ENCODE measurements at places on chromosomes 5 and 9.

DNA sequence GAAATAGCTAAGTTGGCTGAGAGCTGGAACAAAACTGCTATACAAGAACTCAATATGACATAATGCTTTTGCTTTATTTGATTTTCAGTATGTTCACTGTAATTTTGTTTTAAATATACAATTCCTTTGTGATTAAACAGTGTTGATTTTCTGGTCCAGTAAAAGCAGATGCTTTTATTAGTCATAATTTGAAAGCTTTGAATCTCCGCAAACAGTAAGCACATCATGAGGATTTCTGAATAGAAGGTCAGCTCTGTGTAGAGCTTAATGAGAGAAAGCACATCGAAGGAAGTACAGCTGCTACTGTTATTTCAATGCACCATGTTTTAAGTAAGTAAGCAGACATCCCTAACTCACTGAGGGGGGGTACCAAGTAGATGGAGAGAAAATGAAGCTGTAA, 701.3 kb upstream of the ACO1 start:
- no peak for DNase-seq

DNA sequence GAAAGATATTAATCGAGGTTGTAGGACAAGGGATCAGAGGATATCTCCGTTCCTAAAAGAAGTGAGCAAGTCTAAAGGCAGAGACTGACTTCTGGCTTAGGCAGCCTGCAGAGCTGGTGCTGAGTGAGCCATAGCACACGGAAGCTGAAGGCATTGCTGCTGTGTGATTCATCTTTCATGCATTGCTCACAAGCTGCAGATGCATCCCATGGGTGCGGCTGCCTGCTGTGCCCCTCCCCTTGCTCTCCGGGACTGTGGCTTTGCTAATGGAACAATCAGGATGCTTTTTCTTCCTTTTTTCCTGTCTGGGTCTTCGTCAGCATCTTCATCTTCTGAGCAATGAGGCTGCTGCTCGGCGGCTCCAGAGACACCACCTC, 341.4 kb downstream of the DIRAS2 start:
- no peak for DNase-seq

DNA sequence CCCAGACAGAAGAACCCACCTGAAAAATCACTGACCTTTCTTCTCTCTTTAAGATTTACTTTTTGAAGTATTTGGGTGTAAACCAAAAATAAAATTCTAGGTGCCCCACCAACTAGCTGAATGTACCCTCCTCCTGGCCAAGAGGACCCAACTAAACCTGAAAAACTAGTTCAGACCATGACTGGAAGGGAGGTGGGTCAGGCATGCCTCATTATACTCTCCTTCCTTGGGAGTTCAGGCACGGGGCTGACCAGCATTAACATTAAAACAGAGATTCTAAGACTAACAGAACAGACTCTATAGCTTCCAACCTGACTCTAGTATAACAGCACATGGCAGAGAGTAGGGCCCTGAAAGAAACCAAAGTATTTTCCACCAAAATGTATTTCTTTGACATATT, 61.4 kb downstream of the CERT1 start:
- DNase-seq, result no peak

DNA sequence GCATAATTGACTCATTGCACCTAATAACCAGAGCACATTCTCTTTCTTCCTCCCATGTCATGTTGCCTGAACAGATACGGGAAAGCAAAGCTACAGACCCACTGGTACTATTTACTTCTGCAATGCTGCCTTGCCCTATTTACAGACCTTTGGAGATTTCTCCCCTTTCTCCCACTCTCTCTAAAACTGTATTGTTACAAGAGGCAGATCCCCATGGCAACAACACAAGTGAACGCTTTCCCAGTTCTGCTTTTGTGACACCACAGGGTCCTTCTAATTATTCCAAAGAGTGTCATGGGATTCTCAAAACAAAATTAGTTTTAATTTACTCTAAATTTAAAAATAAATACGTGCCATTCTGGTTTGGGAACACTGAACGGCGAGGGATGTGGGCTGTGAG, 104.7 kb downstream of the KCTD16 start:
- no peak for DNase-seq

GRCh38 chr5:104891596-104891995, 1329.0 kb upstream of the NUDT12 start:
- DNase-seq, result no peak

Measured in HuH-7 (cell line).